ENCODE measurements at places on chromosomes 4 and X.

DNA sequence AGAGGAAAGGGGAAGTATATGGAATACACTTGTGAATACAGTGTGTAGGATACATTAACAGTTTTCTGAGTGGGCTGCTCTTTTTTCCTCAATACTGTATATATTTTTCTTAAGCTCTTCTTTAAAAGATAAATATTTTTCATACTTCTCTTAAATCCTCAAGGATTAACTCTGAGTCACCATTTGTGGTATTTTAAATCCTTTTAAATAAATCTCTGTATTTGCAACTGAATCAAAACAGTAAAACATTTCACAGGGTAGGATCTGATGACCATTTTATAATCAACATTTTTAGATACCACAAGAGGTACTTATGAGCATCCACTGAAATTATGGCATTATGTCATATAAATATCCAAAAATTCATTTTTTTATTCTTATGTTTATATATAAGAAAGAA, 87.6 kb downstream of the GAB1 start:
- DNase-seq = no peak

- peak; percentile 61 for DNase-seq
Measured at GRCh38 chrX:41265615-41266014, 68.3 kb upstream of the DDX3X start.

- no peak for DNase-seq
Measured at GRCh38 chrX:74853255-74853654, 72.0 kb downstream of the NEXMIF start.

GRCh38 chrX:23436875-23437274, 102.2 kb downstream of the PTCHD1 start:
- no peak for DNase-seq

GRCh38 chr4:23207059-23207458, 514.3 kb downstream of the GBA3 start:
- no peak for DNase-seq

All from right atrium auricular region (tissue), 2 donors.